ENCODE measurements at places on chromosomes 12 and 14.

GRCh38 chr12:113119980-113120669, 15.4 kb downstream of the RASAL1 start:
- no peak for DNase-seq

- DNase-seq, result no peak
These were observed 26.3 kb upstream of the BCDIN3D start for GRCh38 chr12:49868952-49869815.

GRCh38 chr14:67497216-67497615, 8.7 kb upstream of the TMEM229B start:
- no peak for DNase-seq

- DNase-seq, result no peak
These were observed 156.3 kb upstream of the TMCC3 start for GRCh38 chr12:94806617-94807016.

GRCh38 chr12:53870117-53870516, 68.5 kb upstream of the HOXC13 start:
- DNase-seq, result no peak

DNA sequence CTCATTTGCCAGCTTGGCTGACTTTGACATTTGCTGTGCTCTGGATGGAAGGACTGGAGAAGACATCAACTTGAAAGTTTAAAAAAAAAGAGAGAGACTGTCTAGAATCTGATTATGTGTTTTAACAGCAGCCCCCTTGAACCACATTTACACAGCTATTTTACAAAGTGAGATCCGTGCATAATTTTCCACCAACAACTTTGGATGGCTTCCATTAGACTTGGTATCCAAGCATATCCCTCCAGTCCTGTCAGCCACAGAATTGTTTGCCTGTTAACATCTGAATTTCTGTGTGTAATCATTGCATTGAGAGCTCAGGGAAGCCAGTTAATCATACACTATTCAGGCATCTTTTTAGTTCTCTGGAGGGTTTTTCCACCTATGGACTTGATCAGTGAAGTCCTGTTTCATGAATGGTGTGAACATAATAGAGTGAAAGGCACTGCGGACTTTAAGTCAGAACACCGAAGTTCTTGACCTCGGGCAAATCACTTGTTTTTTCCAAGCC, 93.7 kb downstream of the SAMD4A start:
- DNase-seq, result no peak

- DNase-seq, result no peak
These were observed 29.3 kb downstream of the NIN start for GRCh38 chr14:50801706-50802105.

- no peak for DNase-seq
These were observed 53.4 kb upstream of the DIO2 start for GRCh38 chr14:80264702-80265101.

- no peak for DNase-seq
These were observed 218.8 kb downstream of the LRIG3 start for GRCh38 chr12:58701536-58701935.

DNA sequence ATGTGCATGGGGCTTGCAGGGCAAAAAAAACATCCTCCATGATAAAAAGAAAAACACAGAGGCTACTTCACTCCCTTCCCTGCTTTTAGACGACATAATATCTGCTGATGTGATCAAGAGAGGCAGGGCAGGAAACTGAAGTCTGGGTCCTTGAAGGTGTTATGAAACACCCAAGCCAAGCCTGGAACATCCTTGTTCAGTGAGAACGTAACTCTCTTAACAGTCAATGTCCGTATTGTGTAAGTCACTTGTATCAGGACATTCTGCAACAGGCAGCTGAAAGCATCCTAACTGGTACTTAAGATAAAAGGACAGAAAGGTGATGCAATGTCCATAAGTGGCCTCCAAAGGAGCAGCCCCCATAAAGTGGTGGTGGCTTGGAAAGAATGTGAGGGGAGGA, 20.0 kb downstream of the KCNK10 start:
- no peak for DNase-seq

DNA sequence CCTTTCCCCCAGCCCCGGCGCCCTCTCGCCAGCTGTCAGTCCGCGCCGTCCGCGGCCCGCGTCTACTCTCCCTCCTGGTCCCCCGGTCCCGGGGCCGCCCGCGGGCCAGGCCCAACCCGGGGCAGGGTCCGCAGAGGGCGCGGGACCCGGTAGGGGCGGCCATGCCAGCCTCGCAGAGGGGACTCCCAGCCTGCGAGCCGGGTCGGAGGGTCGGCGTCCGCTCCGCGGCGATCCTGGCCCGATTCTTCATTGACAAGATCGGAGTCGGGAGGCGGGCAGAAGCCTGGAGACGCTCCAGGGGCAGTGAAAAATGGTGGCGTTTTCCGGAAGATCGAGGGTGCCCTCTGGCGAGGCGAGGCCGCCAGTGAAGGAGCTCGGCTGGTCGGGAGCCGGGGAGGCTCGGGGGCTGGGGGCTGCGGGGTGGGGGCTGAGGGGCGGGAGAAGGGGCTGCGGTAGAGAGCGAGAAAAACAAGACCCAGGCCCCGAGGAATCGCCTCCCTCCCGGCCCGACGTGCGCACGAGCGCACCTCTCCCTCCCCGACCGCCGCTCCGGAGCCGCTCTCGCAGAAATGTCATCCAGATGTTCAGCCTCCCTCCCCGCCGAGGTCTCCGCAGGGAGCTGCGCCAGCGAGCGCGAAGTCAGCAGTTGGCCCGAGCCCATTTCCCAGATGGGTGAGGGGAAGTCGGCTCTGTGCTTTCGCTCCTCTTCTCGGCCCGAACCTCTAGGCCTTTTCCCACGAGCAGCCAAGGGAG, 647 bp upstream of the TGFB3 start:
- peak; percentile 78 for DNase-seq

GRCh38 chr14:34619471-34619870, 10.5 kb downstream of the SNX6 start:
- DNase-seq, result no peak

- no peak for DNase-seq
These were observed 251.9 kb upstream of the ATXN7L3B start for GRCh38 chr12:74285773-74286172.

DNA sequence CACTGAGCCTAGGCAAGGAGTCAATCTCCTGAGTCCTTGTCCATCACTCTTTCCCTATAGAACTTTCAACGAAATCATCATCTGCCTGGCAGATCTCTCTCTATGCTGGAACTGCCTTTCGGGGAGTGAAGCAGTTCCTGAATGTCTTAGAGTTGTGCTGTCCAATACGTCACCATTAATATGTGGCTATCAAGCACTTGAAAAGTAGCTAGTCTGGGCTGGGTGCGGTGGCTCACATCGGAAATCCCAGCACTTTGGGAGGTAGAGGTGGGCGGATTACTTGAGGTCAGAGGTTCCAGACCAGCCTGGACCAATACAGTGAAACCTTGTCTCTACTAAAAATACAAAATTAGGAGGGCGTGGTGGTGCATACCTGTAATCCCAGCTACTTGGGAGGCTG, 35.1 kb downstream of the NRDE2 start:
- DNase-seq, result no peak

- DNase-seq, result no peak
These were observed 379.2 kb upstream of the OR4E1 start for GRCh38 chr14:22052795-22053194.

GRCh38 chr14:77681196-77682157, 26.3 kb downstream of the ALKBH1 start:
- no peak for DNase-seq

DNA sequence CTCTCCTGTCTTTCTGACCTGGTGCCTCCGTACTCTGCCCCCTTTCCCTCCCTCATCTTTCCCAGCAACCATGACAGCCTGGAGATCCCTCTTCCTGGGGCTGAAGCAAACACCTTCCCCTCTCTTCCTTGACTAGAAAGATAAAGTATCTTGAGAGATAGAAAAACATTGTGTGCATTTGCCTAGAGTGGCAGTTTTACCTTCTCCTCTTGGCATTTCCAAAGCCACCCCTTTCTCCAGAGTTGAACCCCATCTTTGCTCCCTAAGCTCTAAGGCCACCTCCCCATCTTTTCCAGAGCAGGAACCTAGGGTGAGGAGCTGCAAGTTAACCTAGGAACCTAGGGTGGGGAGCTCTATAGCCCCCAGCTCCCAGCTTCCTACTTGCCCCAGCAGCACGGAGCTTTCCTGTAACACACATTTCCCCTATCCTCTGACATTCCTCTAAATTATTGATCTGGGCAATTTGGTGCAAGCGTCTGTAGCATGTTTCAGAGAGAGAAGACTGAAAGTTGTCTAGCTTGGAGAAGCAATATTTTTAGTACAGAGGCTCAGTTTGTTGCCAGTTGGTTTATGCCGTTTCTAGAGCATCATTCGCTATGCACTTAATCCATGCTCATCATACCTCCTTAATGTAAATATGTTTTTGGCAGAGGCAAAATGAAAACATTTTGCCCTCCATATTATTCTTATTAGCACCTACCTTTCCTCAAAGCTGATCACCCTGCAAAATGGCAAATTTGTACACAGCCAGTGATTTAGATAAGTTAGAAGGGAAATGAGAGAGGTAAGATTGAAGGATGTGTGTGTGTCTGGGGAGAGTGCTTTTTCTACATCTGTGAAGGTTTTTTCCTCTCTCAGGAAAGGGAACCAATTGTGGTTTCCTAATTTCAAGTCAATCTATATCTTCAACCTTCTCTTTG, 5.4 kb upstream of the TBX3 start:
- no peak for DNase-seq

DNA sequence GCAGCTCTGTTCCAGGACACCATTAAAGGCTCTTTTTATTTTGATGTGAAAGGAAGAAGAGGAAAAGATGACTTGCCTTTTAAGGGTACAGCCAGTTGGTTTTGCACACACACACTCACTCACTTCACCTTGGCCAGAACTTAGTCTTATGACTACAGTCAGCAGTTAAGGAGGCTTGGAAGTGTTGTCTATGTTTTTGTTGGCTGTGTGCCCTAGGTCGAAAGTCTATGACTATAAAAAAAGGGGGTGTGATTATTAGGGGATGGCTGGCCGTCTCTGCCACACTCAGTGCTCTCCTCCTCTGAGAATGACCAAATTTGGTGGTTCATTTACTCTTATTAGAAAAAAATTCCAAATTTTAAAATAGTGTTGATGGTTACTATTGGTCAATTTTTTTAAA, 139.5 kb upstream of the OTX2 start:
- no peak for DNase-seq

DNA sequence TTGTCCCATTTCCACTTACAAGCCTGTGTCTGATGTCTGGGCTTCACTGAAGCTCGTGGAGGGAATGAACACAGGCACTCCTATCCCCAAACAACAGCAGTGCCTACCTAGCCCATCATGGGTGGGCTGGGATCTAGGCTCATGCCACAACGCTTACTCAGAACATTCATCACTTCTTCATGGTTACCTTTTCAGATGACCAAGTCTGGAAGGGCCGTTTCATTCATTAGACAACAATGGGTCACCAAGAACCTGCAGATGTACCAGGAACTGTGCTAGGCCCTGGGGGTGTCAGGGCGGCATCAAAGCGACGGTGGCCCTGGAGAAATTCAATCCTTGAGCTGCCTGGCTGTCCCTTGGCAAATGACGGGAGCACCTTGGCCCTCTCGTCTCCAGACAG, 64.9 kb upstream of the FZD10 start:
- no peak for DNase-seq

GRCh38 chr14:80215081-80215480, 3.8 kb upstream of the DIO2 start:
- no peak for DNase-seq

GRCh38 chr12:104048811-104049210, 1.2 kb downstream of the GLT8D2 start:
- no peak for DNase-seq

GRCh38 chr12:128109236-128109635, 157.7 kb upstream of the TMEM132C start:
- DNase-seq, result no peak

- DNase-seq, result peak; percentile 59
These were observed 14.9 kb upstream of the IRF2BPL start for GRCh38 chr14:77043177-77043983.

DNA sequence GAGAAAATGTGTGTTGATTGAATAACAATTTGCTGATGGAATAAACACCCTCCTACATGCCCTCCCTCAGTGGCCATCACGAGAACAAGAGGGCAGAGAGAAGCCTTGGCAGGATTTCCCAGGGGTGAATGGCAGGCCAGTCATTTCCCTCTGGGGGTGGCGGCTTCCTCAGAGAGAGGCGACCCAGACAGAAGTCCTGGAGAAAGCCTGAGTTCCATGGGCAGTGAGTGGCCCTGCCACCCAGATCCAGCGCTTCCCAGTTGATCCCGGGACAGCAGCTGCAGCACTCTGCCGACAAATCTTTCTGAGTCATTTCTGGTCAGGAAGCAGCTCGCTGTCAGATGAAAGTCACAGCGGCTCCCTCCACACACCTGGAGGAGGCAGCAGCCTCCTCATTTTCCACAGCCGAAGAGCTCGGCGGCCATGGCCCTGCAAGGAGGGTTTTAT, 123.0 kb downstream of the SCARB1 start:
- DNase-seq, result peak; percentile 43

All from stimulated activated CD4-positive, alpha-beta T cell treated with anti-CD3 and anti-CD28 coated beads, Interleukin-2, amount 100 ng/mL, for 24 hours (primary cell).